ENCODE measurements at places on chromosomes 3 and 15. TPM values are rescaled to one million over a fixed set of nuclear protein-coding genes. Genes with fewer than 3 reads are reported as not detected.
A peak's percentile ranks its signal among the peaks of the same experiment; 100 is the strongest.

Gene TTLL13
- total RNA-seq = under 0.01 TPM

GRCh38 chr3:105822171-105823123, 46.4 kb downstream of the CBLB start:
- no peak for DNase-seq

- peak; percentile 95 for DNase-seq
Measured at GRCh38 chr3:169218314-169218983, 445.1 kb downstream of the MECOM start.

DNA sequence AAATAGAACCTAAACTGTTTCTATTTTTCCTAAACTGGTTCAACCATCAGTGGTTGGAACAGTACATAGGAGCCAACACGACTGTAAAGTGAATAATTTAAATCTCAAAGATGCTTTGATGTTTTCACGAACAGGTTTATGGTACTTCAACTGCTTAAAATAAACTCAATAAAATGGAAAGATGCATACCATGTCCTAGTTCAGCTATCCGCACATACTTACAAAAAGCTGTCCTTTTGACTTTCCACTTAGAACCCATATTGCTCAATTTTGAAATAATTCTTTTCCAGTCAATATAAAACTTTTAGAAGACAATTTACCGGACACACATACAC, 902 bp downstream of the CMTM6 start:
- DNase-seq = no peak

Data from lung microvascular endothelial cell (primary cell).